NCI-H1417 treated with DMSO at 0.1 percent for 48 hours (cell line): ENCODE measurements at places on chromosomes 2 and 18.

GRCh38 chr2:36567711-36568408 is 30.1 kb downstream of the FEZ2 start:
- no peak for DNase-seq

DNA sequence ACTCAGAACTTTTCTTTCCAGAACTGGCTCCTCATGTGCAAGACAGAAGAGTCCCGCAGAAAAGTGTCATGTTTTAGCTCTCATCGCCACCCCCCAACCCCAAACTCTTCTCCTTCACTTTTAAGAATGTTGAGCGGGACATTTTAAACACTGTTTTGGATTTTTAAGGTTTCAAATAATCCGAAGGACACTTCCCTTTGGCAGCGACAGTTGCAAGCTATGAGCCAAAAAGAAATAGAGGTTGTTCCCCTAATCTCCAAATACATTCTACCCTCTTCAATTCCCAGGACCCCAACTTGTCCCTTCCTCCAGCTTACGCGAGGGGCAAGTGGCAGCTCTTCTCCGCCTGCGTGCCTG is 678 bp upstream of the UBE2E3 start:
- no peak for DNase-seq

GRCh38 chr18:70373042-70373519 is 84.2 kb downstream of the SOCS6 start:
- DNase-seq: no peak

GRCh38 chr18:22559414-22560274 is 141.9 kb upstream of the CTAGE1 start:
- DNase-seq: no peak

DNA sequence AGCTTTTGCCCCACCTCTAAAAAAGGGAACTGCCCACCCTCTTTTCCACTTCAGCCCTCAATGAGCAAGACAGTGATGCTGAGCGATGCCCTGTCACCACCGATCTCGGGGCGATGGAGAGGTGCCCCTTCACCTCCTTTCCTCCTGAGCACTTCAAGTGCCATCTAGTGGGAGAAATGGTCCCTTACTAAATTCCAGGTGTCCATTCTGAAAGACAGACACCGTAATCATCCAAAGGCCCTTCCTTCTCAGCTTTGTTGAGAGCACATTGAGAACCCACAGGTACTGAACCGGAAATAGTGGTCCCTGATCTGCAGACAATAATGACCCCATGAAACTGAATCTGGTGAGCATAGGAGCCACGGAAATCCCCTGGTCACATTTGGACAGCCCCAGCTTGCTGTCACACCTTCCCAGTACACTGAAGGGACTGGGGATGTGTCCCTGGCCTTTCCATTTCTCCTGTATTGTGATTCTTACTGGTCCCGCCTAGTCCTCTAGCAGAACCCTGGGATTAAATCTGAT is 38.5 kb downstream of the KCTD18 start:
- no peak for DNase-seq

DNA sequence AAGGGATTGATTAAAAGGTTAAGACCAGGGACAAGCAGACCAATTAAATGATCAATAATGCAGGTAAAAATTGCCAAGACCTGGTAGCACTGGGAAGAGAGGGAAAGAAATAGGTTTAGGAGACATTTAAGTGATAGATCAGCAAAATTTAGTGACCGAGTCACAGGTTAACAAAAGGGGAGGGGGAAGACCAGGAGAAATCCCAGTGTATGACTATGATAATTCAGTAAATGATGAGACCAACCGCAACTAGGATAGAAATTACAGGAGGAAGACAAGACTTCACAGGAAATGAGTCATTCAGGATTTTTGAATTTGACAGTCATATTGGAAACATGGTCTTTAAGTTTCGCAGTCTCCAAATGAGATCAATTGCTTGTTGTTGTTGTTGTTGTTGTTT is 62.9 kb downstream of the COBLL1 start:
- DNase-seq: no peak

DNA sequence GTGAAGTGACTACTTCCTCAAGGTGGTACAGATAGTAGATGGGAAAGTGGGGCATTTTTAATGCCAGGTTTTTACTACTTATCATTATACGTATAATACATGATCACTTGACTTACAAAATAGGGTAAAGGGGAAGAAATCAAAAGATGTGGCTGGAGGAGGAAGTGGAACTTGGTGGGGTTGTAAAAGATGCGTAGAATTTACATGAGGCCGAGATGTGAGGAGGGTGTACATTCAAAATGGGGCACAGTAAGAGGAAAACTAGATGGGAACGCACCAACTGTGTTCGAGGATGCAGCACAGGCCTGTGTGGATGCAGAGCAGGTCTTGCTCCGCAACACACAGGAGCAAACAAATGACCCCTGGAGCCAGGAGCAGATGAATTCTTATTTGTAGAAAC is 403.3 kb downstream of the TXNL1 start:
- no peak for DNase-seq

DNA sequence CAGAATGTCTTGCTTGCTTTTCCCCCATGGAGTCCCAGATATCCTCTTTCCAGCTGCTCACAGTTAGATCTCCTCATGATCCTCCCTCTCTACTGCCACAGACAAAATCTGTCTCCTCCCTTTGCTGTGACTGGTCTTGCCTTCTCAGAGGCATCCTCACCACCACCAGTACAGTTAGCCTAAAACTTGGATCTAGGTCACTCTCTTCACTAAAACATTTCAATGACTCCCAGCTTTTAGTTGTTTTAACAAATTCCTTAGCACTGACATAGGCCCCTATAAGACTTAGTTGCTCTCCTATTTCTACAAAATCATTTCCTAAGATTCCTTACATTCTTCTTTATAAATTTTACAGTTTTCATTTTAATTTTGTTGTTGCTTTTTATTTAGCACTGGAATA is 734.2 kb upstream of the CHAC2 start:
- DNase-seq: no peak

DNA sequence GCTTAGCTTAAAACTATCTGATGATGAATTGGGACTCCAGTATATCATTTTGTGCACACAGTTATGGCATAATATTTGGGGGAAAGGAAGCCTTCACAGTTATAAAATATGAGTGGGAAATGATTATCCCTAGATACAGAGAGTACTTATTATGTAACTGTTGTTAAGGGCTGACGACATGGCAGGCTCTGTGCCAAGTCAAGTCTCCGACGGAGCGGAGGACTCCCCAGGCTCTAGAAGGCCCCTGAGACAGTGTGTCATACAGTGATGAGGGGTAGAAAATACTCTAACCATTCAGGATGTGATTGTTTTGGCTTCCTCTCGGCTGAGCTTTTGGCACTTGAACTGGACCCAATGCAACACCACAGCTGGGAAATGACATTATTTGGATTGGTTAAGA is 211.8 kb downstream of the SLC8A1 start:
- no peak for DNase-seq

DNA sequence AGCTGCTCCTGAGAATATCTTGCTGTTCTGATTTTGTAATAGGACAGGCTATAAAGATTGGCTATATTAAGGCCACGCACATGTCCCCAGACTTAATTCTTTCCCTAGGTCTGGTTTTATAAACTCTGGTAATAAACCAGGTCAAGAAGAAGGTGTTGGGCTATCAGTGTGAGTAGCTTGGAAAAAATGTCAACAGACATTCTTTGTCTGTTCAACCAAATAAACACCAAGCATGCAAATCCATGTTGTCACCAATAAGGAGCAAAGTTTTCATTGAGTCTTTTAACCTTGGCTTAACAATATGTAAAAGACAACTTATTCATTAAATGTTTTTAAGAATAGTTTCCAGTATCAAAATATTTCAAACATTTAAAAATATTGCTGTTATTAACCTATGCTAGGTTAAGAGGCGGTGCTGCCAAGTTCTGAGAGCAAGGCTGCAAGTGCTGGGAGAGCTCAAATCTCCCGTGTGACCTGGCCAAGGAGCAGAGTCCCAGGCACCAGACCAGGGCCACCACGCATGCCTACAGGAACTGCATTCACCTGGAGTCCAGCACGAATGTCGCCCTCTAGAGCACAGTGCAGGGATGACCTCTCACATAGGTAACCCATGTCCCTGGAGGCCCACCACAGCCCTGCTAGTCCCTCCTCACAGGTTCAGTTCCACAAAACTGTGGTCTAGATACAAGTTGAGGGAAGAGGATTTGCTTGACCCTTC is 120.5 kb upstream of the POU3F3 start:
- no peak for DNase-seq

DNA sequence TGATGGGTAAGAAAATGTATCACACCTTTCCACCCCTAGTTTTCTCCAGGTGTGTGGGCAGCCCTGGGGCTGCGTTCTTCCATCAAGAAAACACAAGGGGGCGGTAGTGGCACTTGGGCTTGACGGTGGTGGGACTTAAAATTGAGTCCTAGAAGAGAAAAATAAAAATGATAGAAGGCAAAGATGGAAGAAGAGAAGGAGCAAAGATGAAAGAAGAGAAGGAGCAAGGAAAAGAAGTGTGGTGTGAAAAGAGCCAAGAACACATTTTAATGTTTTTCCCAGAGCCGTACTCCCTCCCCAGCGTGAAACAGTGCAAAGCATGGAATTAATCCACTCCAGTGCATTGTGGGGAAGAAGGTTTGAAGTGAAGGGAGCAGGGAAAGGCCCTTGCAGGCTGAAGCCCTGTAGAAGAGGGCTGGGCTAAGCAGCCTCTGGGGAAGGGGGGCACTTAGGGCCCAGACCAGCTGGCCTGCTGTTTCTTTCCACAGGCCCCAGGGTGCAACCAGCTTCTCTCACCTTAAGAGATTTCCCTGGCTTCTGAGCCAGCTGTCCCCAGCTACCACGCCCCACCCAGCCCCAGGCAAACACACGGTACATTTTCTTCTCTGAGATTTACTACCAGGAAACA is 256.8 kb downstream of the RNF152 start:
- peak; percentile 96 for DNase-seq

DNA sequence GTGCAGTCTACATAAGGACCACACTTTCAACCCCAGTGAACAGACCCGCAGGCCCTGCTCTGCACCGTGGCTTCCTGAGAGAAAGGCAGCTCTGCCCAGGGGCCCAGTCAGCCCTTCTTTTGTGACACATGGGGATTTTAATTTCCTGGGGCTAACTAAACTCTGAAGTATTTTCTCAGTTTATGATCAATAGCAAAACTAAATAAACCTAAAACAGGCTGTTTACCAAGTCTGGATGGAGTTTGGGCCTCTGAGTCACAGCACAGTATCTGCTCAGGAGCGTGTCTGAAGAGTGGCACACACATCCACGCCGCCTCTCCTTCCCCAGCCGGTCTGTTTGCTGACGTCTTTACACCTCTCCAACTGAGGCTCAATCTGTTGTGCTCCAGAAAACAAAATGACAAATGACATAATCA is 72.3 kb downstream of the LDLRAD4 start:
- DNase-seq: no peak

- DNase-seq: no peak
Observed at GRCh38 chr18:77177009-77177408, 44.4 kb upstream of the MBP start.

DNA sequence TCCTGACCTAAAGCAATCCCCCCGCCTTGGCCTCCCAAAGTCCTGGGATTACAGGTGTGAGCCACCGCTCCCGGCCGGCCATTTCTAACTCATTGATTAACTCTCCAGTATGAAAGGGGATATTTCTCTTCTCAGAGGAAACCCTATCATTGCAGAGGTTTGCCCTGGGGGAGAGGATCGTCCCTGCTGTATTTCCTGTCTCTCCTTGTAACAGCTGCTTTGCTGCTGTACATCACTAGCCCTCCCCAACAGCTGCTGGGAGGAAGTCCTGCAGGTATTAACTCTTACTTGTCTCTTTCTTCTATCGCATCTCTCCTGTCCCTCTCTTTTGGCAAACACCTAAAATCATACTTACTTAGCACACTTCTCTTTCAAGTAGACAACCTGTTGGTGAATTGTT is 219.0 kb upstream of the DSEL start:
- DNase-seq: no peak

DNA sequence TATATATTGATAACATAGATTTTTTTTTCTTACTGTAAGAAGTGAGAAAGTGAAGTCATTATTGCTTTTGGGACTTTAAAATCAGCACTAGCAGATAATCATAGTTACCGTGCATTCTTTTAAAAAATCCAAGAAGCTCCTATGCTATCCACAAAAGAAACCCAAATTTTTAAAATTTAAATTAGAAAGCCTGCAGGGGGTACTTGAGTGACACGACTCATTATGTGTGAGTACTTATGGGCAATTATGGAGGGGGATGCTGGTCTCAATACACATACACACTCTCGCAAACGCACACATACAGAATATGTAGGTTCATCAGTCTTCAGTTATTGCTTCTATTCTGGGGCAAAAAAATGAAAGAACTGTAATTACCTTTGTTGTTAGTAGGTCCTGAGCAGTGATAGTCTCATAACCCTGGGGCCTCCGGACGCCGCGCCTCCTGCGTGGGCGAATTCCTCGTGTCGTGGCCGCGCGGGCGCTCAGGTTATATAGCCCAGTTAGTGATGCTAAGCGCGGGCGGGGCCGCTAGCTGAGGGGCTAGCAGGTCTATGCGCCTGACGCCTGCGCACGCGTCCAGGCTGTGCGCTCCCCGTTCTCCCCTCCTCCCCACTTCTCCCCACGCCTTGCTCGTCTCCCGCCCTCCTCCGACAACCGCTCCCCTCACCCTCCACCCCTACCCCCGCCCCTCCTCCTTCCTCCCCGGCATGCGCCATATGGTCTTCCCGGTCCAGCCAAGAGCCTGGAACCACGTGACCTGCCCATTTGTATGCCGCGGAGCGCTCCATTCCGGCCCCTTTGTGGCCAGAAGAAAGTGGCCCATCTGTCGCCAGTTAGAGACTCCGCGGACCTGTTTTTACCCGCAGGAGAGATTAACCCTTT is at the start of gene NEUROD1:
Gene NEUROD1 (minus strand): TSS at position 463 of the 882 bp plus-strand sequence. CDS start 1,657 bp downstream, outside the sequence.
- DNase-seq: no peak

- DNase-seq: no peak
Observed at GRCh38 chr2:27282892-27283291, 663 bp downstream of the TRIM54 start.

GRCh38 chr2:113875135-113875534 is 14.8 kb upstream of the ACTR3 start:
- no peak for DNase-seq

GRCh38 chr2:229044581-229044980 is 226.5 kb downstream of the PID1 start:
- DNase-seq: no peak

DNA sequence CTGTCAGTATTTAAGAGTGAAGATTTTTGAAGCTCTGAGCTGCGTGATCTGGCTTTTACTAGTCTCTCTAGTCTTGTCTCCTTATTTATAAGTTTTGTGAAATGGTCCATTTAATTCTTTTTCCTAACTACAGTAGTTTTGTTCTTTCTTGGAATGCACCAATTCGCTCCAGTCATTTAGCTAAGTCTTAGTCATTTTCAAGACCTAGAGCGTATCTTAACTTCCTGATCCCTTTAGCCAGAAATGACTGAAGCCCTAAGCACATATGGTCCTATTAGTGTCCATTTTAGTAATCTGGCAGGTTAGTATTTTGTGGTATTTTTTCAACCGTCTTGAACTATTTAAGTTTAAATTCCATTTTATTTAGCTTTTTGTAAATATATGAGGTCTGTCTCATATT is 3.6 kb downstream of the BIRC6 start:
- no peak for DNase-seq

- no peak for DNase-seq
Observed at GRCh38 chr2:112936927-112937232, 25.9 kb downstream of the IL37 start.
